Activated naive CD4-positive, alpha-beta T cell (primary cell): ENCODE measurements at places on chromosomes 13 and 19.

DNA sequence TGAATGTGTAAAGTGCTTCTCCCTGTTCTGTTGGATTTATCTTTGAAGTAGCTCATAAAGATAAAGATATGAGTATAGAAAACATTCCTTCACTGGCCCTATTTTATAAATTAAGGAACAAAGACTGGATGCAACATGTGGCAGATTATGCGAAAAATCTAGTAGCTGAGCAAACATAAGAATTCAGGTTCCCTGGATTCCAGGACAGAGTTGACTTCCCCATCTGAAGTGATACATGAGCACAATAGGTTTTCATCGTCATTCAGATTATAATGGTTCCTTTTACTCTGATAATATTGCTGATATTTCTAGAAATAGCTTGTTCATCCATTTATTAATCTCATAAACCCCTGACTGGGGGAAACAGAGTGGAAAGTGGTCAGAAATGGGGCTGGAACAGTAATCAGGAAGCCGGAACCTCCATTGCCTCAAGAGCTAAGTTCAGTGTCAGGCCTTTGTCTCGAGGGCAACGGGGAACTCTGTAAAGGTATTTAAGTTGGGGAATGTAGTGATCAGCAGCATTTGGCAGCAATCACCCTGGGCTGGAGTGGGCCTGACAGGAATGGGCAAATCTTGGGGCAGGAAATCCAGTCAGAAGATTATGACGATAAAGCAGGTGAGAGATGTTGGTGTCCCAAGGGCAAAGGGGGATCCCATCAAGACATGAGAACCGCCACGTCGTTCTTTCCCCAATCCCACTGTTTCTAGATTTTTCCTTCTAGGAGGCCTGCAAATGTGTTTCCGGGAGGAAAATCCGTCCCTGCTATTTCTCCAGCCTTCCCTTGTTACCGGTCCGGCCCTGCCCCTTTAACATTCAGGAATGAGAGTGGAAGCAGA lies 232.5 kb upstream of the SERP2 start:
- DNase-seq, result no peak

DNA sequence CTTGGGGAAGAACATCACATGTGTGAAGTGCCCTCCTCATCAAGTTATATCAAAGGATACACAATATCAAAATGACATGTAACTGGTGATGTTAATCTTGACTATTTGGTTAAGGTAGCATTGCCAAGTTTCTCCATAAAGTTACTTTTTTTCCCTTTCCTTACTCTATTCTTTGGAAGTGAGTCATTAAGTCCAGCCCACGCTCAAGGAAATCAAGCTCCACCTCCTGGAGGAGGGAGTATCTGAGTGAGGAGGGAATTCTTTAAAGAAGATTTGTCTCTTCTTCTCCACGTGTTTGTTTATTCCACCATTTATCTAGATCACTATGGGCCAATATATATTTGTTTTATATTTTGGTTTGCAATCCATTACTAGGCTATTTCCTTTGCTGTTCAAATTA lies 33.6 kb upstream of the FNDC3A start:
- DNase-seq, result no peak

DNA sequence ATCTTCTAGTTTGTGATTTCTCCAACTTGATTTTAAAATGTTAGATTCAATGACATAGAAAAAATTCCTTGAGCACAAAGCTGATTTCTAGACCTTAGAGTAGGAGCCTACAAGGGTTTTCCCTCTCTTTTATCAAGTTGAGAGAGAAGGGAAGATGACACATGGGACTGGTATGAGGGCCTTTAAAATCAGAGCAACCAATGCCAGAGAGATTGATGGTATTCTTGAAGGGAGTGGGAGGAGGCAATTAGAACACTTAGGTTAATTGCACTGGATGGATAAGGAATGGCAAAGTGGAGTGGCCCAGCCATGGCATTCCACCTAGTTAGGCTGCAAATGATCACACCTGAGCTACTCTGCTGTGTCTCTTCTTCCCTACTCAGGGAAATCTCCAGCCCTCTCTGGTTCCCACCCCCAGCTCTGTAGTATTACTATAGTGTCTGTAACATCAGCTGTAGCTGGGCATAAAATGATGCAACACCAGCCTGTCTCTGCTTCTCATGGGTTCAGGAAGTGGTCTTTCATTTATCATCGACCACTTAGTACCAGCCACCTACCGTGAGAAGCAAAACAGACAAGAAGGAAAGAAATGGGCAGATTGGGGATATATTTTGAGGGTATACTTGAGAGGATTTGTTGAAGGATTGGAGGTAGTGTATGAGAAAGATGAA lies 333.6 kb downstream of the DLEU7 start:
- DNase-seq, result no peak

GRCh38 chr13:97810152-97810551 lies 143.3 kb upstream of the IPO5 start:
- DNase-seq, result no peak

DNA sequence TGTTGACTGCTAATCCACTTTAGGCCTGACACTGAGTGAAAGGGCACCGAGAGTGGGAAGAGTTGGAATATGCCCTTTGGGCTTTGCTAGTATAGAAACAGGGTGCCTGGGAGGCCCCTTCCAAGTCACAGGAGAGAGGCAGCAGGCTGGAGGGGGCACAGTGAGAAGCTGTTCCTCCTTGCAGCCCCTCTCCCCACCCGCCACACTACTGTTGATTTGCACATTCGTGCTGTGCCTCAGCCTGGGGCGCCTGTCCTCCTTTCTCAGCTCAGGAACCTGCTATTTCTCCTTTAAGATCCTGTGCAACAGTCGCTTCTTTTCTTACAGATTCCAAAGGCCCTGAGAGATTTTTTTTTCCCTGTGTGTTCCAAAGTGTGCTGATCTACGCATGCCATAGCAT lies 2.8 kb upstream of the B3GLCT start:
- no peak for DNase-seq

DNA sequence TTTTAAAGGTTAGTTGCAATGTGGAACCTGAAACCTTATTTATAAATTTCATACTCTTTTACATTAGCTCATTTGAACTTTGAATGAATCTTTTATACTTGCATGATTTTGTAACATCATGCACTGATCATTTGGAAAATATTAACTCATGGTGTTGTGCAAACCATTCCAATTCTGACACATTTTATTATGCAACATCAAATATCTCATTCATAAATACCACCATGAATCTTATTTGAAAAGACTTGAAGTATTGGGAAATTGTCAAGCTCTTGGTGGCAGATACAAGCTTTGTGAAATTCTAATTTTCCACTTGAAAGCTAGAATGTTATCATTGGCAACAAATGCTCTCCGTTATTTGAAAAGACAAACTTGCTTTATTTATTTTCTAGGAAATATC lies 379.9 kb upstream of the PCDH20 start:
- DNase-seq, result no peak

GRCh38 chr19:6767357-6768235 lies at the start of gene SH2D3A:
SH2D3A (minus strand) TSS chr19:6767435; CDS start chr19:6763748, 3,687 bp downstream.
- peak; percentile 91 for DNase-seq

DNA sequence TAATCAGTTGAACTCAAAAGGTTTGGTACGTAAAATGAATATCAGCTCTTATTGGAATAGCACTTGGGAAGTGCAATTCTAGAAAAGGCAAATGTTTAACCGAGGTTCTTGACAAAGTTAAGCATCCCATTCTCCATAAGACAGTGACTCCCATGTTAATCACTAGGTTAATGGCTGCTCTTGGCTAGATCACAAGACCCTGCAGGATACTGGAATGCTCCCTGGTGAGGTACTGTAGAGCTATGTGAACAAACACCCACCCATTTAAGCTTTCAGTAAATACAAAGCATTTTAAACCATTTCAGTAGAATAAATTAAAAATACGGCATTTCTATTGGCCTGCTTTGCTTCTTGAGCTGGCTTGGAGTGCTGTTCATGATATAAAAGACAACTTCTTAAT lies 56.5 kb downstream of the TDRD3 start:
- no peak for DNase-seq

DNA sequence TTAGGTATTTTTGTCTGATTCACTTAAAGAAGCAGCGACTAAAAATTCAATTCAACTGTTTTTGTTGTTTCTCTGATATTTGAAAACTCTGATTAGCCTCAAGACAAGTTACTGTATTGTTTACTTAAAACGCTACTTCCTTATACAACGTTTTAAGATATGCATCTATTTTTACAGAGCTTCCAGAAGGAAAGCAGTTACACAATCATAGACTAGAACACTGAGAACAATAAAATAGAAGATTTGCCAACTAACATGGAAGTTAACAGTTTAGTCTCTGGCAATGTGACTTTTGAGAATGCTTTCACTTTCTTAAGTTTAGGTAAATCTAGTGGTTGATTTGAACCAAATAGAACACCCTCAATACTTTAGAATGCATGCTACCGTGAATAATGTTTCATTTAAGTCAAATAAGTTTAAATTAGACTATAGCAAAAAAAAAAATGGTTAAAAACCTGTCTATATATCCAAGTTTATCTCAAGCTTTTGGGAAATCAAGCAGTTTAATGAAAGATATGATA lies 614.8 kb downstream of the DACH1 start:
- no peak for DNase-seq

DNA sequence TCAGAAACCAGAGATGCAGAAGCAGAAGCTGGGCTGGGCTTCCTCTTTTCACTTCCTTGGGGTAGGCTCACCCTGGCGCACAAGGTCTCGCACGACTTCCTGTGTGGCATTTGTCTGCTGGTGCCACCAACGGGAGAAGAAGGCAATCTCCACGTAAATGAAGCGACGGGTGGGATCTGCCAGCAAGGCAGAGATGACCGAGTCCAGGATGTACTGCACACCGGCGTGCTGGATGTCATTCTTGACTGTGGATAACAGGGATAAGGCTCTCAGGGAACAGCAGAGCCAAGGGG lies 1.3 kb downstream of the MAN2B1 start:
- DNase-seq, result no peak

DNA sequence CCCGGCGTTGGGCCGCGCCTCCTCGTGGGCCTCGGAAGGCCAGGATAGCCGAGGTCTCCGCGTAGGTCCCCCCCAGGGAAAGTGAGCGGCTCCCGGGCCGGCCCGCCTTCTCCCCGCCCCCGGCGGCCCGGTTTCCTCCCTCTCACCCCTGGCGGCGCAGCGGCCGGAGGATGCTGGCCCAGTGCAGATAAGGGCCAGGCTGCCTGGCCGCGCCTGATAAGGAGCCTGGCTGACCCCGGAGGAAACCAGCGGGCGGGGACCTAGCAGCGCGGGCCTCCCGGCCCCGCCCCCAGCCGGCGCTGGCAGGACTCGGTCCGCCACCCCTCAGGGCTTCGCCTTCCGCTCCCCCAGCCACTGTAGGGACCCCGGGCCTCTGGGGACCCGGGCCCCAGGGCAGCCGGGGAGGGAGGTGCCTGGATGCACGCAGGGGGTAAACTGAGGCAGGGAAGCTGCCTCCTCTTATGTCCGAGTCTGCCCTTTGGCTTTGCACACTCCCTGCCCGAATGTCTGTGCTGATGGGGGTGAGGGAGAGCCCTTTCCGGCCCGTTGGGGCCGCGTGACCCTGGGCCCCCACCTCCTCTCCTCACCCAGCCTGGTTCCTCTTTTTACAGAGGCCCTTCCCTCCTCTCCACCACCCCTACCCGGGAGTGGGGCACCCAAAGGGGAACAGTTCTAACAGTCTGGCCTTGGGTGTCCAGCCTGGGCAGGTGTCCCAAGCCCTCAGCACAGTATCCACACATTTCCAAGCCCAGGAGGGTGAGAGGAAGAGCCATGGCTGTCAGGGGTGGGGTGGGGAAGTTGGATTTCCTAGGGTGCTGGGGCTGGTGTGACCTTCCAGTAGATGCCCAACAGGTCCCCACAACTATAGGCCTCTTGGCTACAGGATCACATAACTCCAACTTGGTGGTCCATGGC lies at the start of gene LYL1:
Gene LYL1, minus strand, starts transcription at position 193 of the 915 bp plus-strand sequence. CDS start 1,687 bp downstream, outside the sequence.
- no peak for DNase-seq

DNA sequence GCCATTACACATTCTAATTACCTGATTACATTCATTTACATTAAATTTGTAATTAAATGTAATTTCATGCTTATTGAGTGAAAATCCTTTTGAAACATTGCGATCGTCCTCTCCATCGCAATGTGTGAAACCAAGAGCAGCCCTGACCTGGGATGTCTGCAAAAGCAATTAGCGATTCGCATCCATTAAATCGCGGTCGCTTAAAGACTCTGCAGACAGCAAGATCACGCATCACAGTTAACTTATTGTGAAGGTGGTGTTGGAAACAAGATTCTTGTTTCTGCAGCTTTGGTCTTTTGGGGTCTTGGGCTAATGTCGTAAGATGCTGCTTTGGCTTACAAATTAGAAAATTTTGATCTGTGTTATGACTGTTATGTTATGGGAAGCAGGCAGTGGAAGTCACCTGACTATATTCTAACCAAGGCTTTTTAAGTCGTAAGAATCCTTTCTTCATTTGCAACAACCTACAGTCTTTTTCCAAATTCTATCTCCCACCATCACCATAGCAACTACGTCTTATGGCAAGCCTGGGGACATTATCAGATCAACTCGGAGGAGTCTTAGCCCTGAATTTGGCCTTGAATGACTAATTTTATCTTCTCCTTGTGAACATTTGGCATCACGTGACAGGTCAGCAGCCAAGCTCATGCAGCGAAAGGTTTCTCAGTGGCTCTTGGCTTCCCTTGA lies 142.8 kb upstream of the SOX1 start:
- no peak for DNase-seq

- DNase-seq, result no peak
Observed at GRCh38 chr13:110944121-110944967, 29.5 kb upstream of the ANKRD10 start.

DNA sequence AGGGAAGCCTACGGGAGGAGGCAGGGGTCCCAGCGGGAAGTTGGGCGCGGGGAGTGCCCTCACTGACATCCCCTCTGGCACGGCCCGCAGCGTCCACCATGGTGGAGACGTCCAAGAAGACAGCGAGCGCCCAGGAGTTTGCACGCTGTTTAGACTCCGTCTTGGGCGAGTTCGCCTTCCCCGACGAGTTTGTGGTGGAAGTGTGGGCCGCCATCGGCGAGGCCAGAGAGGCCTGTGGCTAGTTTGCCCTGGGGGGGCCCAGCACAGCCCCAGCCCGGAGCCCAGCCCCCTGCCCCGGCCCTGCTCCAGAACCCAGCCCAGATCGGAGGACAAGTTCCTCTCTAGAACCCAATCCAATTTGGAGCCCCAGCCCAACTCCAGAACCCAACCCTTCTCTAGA lies 4.7 kb downstream of the GIPC3 start:
- no peak for DNase-seq

DNA sequence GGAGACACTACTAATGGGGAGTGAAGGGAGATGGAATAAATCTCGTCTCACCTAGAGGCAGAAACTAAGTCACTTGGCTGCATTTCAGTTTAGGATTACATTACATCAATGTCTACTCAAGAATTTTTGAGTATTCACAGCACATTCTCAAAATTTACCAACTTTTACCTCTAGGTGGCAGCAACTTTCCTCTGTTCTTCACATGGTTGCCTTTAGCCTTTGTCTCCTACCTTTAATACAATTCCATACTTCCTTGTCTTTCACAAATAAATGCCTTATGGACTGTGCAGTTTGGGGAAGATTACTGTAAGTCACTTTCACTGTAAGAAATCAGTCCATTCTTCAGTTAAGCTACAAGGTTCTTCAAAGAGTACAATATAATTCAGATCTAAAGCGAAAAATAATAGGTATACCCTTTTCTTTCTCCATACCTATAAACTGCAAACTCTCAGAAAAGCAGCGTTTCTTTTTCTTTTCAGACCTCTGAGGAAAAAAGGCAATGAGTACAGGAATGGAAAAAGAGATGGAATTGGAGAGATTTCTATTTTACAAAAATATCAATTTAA lies 379.4 kb downstream of the KLF12 start:
- DNase-seq, result no peak
